ENCODE measurements at places on chromosomes 6 and 20.

GRCh38 chr20:703426-703825 lies 27.8 kb upstream of the SCRT2 start:
- DNase-seq: no peak

DNA sequence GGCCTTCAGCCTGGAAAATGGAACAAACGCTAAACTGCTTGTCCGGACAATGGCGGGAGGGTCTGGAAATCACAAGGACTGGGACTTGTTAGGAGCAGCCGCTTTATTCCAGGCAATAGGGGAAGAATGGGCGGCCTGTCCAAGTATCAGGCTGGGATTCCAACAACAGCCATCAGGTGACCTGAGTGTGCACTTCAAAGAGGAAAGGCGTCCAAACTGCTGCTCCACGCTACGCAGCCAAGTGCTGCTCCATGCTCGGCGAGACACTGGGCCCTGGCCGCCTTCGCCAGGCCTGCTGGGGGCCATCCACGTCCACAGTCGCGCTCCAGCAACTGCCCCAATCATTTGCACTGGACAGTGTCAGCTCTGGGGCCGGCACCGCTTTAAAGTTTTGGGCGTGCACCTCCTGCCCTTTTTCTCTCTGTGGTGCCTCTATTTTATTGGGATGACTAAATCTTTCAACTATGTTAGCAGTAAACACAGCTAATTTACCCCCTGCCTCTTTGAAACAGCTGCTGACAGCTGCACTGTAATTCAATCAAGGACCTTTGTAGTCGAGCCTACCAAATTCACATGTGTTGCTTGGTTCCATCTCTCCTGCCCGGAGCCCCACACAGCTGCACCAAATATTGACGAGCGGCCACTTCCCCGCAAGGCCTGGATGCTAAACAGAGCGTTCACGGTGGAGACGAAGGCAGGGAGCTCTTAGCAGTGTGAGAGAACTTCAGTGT lies 98.3 kb downstream of the BMP7 start:
- DNase-seq: no peak

GRCh38 chr6:137013031-137013430 lies 31.7 kb downstream of the IL20RA start:
- no peak for DNase-seq

DNA sequence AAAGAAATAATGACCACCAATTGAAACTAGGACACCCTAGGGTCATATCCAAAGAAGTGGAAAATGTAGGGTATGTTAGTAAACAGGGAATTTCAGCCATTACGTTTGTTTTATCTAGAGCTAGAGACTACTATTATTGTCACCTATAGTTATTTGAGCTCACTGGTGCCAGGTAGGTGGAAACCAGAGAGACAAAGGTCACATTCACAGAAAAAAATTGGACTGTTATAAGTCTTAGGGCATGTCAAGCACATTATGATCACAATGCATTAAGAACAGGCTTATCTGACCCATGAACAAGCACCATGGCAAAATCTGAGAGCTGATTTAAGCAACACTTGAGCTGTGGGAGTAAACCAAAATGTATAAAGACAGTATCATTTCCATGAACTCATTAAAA lies 530.1 kb upstream of the CITED2 start:
- no peak for DNase-seq

- DNase-seq: no peak
Measured at GRCh38 chr6:571892-572291, 85.0 kb downstream of the HUS1B start.

DNA sequence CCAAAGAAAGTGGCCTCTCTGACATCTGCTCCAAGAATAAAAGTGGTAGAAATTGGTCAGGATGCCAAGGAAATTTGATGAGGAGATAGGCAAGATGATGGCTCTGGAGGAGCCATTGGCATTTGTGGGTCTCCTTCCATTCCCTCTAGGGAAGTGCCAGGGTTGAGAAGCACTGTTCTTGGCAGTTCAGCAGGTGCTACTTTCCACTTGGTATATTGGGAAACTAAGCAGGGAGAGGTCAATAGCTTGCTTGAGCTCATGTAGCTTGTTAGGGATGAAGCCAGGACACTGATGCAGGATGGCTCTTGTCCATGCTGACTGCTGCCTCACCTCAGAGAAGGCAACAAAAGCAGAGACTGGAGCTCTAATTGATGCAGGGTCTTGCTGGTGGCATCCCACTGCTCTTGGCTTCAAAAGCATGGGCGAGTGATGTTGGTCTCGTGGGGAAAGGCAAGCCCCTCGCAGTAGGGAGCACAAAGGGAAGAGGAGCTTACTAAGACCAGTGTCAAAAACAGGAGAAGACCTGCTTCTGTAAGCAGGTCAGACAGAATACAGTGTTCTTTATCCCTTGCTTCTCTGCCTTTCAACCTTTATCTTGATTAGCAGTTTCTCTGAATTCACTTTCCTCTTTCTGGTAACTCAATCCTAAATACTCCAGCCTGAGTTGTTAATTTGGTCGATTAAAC lies 73.1 kb upstream of the RIPOR2 start:
- DNase-seq: no peak

GRCh38 chr20:58995461-58996225 lies 11.4 kb downstream of the CTSZ start:
- DNase-seq: no peak

DNA sequence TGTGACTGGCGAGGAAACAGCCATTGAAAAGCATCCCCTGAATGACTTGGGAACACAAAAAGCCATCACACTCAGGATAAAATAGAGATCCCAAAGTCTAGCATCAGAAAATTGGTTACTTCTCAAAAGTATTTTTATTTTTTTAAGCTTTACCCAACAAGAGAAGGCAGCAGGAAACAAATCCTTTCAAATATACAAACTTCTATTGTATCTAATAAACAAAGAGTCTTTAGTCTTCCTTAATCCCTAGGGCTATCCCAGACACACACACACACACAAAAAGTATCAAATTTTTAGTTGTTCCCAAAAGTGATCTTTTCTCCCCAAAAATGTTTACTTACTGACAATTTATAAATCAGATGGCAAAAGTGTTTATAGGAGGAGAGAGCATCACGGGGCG lies 33.2 kb upstream of the MARCKS start:
- no peak for DNase-seq

DNA sequence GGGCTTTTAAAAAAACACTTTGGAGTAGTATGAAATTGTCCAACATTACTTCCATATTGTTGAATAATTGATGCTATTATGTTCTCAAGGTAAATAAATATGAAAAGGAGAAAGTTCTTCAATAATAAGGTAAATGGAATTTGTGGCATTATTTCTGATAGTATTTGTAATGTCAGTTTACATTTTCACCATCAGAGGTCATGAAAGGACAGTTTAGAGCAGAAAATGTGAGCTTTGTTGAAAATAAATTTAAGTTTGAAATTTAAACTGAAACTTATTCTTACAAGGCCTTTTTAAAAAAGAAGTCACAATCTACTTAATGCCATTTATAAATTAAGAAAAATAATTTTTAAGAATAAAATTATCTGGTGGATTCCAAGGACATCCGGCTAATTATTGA lies 15.8 kb upstream of the CEP162 start:
- DNase-seq: no peak

DNA sequence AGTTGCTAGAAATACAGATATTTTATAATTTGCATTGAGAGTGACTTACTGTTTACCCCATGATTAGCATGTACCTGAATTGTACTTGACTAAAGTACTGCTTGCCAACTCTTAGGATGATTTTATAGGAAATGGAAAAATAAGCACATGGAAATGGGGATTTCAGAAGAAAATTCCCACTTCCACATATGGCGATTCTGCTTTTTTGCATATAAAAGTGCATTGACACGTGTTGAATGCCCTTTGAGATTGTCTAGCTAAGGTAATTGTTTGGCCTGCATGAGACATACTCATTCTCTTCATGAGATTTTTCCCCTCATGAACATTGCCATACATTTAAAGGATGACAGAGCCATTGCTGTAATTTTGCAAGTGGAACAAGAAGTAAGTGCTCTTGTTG lies 10.1 kb downstream of the TAB2 start:
- no peak for DNase-seq

- DNase-seq: no peak
Measured at GRCh38 chr6:168507297-168507696, 66.3 kb downstream of the SMOC2 start.

DNA sequence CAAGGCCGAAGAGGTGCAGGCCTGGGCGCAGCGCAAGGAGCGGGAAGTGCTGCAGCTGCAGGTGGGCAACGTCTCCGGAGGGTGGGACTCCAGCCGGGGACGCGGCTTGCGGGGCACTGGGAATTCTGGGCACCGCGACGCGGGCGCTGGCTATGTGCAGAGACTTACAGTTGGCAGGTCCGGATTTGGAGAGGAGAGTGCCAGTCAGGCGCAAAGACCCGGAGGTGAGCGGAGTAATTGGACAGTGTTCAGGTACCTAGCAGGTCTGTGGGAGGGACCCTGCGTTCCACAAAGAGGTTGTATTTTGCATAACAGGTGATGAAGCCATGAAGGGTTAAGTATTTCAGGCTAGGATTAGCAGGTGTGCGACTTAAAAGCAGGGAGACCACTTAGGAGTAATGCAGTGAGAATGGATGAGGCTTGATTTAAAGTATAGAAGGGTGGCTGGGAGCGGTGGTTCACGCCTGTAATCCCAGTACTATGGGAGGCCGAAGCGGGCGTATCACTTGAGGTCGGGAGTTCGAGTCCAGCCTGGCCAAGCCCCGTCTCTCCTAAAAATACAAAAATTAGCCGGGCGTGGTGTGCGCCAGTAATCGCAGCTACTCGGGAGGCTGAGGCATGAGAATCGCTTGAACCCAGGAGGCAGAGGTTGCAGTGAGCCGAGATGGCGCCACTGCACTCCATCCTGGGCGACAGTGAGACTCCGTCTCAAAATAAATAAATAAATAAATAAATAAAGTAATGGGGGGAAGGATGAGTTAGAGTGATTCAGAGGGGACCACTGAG lies 1.0 kb downstream of the MRPS26 start:
- DNase-seq: peak; percentile 24

- no peak for DNase-seq
Measured at GRCh38 chr6:30743099-30744053, 889 bp upstream of the FLOT1 start.

Measured in dorsolateral prefrontal cortex (tissue), 122 donors.